ENCODE measurements at places on chromosomes 6 and 20.

GRCh38 chr6:44333273-44333919 is 9.1 kb upstream of the SPATS1 start:
- DNase-seq = no peak

DNA sequence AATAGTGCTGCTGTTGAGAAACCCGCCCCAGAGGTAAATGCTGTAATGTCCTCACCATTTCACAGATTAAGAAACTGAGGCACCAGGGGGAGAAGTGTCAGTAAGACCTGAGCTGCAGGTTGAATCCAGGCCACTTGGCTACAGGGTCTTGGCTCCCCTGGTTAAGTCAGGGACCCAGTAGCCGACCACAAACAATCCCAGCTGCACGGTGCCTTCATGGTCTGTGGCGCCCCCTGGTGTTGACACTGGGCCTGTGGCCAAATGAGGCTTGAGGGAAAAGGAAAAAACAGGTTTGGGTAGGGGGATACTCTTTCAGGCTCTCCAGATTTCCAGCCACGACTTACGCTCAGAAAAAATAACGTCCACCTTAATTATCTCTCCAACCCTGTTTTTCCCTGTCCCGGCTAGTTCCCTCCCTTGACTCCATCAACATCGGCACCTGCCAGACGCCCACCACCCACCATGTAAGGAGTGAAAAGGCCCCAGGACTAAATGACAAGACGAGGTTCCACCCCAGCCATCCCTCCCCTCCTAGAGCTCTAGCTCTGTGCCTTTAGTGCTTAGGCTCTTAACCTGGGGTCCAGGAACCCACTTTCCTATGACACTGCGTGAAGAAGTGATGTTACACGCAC is 47.7 kb upstream of the POLR1H start:
- DNase-seq = peak; percentile 22

GRCh38 chr20:61835301-61835700 is 230.4 kb downstream of the TAF4 start:
- no peak for DNase-seq

GRCh38 chr6:160798625-160799024 is 96.6 kb downstream of the PLG start:
- no peak for DNase-seq

GRCh38 chr20:21109144-21109543 is 3.0 kb upstream of the LINC00237 start:
- no peak for DNase-seq

- DNase-seq = no peak
Observed at GRCh38 chr20:44361021-44361420, 5.5 kb downstream of the HNF4A start.

- DNase-seq = no peak
Observed at GRCh38 chr20:37590938-37591490, 63.3 kb upstream of the BLCAP start.

- DNase-seq = peak; percentile 43
Observed at GRCh38 chr6:89895276-89895874, 1.1 kb downstream of the GJA10 start.

- peak; percentile 52 for DNase-seq
Observed at GRCh38 chr20:54103067-54103761, 32.8 kb upstream of the BCAS1 start.

DNA sequence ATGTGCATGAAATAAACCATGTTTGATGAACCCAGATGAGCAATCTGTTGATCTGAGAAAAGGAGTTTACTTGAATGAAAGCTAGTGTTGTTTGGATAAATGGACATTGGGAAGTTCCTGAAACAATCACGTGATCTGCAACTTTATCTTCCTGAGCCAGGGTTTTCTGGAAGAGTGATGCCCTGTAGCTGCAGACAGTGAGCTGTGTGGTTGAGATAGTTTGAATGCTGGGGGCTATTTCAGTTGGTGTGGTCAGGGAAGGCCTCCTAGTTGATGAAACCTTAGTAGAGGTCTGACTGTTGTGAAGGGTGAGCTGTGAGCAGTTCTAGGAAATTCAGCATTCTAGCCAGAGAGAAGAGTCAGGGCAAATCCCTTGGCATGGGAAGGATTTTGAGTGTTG is 643.7 kb downstream of the UTRN start:
- no peak for DNase-seq

DNA sequence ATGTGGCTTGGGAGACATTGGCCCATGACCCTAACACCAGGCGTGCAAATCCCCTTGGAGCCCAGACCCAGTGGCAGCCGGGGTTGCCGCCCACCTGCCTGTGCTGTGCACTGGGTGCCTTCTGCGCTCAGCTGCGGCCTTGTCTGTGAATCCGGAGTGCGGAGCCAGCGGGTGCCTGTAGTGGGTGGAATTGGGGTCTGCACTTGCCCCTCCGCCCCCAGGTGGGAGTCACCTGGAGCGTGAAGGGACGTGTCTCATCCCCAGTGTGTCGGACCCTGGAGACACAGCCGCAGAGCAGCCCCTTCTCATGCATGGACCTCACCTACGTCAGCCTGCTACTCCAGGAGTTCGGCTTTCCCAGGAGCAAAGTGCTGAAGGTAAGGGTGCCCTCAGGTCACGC is 22.9 kb upstream of the PYGB start:
- no peak for DNase-seq

- DNase-seq = no peak
Observed at GRCh38 chr20:34535857-34536256, 19.6 kb downstream of the DYNLRB1 start.

GRCh38 chr6:121925024-121925423 is 474.4 kb upstream of the HSF2 start:
- no peak for DNase-seq

All from hepatic stellate cell (primary cell).